ENCODE measurements at places on chromosomes 1 and 21.

- no peak for DNase-seq
These were observed 197.3 kb downstream of the MATN1 start for GRCh38 chr1:30525971-30526651.

- no peak for DNase-seq
These were observed 6.9 kb upstream of the DNAH14 start for GRCh38 chr1:224922404-224923164.

DNA sequence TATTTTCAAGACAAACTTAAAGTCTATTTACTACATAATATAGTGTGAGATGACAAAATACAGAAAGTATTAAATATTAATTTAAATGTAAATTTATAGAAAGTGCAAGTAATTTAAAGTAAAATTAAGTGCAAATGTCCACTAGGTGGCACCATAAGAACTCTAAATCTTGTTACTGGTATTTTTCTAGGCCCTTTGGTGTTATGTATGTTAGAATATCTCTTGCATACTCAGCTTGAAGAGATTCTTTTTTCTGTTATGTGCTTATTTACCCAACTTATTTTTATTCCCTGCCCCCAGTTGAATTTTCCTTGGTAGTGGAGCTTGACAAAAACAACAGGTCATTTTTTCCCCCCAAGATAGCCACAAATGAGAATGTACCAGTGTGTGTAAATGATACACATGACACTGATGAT lies 71.5 kb downstream of the RPS6KC1 start:
- DNase-seq: no peak

GRCh38 chr1:109517337-109517736 lies 7.8 kb upstream of the AMIGO1 start:
- DNase-seq: no peak

GRCh38 chr1:175127565-175127964 lies 59.9 kb downstream of the TNN start:
- DNase-seq: no peak

GRCh38 chr1:246364415-246364941 lies 142.6 kb downstream of the SMYD3 start:
- DNase-seq: no peak

DNA sequence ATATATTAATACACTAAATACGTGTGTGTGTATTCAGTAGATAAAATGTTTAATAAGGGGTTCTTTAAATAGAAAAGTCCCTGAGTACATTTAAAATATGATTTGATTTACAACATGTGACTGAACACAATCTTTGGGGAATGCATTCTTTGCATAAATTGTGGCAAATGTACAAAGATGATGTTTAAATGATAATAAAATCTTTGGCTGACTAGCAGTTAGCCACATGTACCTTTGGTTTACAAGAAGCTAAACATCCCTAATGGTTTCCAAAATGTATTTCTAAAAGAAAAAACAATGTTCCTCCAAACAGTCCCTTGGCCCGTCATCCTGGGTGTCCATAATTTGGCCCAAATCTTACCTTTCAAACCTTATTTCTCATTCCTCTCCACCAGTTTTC lies 106.4 kb upstream of the MARK1 start:
- no peak for DNase-seq

- no peak for DNase-seq
These were observed 7.3 kb downstream of the SH2D1B start for GRCh38 chr1:162404550-162405160.

DNA sequence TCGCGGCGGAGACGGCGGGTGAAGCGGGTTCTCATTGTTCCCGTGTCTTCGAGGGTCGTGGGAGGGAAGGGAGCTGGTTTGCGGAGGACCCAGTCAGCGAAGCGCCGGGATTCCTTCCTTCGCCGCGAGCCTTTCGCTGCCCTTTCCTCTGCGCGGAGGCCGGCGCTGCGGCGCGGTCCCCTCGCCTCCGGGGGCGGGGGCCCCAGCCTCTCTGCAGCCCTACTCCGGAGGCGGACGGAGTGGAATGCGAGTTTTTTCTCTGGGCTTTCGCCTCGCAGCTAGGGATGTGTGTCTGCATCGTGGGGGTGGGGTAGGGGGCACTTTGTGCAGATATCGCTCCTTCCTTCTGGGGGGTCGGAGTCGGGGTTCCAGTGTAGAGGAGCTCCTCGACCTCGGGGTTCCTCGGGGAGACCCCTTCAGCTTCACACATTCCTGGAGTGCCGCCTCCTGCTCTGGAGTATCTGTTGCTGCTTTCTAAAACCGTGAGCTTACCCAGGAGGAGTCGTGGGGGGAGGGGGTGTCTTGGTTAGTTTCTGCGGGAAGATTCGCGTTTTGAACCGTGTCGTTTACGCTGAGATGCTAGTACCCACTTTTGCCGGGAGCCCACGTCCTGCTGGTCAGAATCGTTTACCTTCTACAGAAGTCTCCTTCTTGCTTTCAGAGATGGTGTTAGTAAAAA lies 595 bp downstream of the RNF2 start:
- DNase-seq: peak; percentile 12

- DNase-seq: no peak
These were observed 19.3 kb downstream of the GRHL3 start for GRCh38 chr1:24338447-24338846.

- no peak for DNase-seq
These were observed 24.4 kb downstream of the FAAP20 start for GRCh38 chr1:2170211-2170610.

DNA sequence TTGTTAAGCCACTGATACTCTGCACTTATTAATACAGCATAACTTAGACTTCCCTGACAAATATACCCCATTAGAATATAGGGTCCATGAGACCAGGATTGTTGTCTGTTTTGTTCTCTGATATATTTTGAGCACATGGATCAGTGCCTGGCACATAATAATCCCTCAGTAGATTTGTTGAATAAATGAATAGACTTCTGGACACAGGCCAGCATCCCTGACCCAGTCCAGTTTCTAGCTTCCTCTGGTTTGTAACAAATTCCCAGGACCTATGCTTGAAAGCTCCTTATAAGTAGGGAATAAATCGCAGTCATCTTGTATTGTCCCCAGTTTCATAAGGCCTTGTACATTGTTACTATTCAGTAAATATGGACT lies 58.2 kb upstream of the GADD45A start:
- no peak for DNase-seq

DNA sequence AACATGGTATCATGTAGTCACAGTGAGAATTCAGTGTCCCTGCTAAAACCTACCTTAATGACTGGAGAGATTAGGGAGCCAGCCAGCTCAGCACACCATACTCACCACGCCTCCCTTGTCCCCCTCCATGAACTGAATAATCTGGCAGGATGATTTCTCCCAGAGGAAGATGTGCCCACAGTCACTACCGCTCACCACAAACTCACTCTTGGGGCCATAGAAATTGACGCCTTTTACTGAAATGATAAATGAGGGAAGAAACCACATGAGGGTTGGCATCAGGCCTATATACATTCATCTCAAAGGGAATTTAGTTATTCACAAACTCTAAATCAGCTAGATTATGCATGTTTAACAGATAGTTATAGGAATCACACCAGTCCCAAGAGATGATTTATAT lies 17.4 kb downstream of the PEA15 start:
- no peak for DNase-seq

DNA sequence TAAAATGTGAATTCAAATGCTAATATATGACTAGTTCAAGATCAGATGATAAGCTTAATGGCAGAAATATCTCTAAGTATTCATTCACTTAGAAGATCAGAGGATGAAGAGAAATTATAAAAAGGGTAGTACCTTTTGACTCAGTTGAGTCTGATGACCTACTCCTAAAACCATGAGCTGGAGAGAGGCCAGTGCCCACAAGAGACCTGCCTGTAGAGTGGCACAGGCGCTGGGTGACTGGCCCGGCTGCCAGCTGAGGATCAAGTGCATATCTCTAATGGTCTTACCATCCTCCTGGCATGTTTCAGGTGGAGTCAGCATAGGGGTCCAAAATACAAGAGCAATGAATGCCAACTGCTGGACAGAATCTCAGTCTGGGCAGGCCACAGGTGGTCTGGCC lies 14.1 kb downstream of the DDAH1 start:
- no peak for DNase-seq

- DNase-seq: no peak
These were observed 6.5 kb upstream of the MAB21L3 start for GRCh38 chr1:116104667-116105066.

GRCh38 chr1:4404854-4405590 lies 249.4 kb upstream of the AJAP1 start:
- DNase-seq: no peak

DNA sequence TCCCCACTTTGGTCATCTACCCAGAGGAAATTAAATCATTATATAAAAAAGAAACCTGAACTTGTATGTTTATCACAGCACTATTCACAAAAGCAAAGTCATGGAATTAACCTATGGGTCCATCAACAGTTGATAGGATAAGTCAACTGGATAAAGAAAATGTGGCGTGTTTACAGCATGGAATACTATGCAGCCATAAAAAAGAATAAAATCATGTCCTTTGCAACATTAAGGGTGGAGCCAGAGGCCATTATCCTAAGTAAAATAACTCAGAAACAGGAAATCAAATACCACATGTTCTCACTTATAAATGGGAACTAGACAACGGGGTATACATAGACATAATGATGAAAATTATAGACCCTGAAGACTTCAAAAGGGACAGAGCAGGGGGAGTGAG lies 27.6 kb upstream of the KCNK1 start:
- DNase-seq: no peak

- no peak for DNase-seq
These were observed 4.4 kb upstream of the PGBD5 start for GRCh38 chr1:230430499-230430898.

GRCh38 chr21:44918581-44919033 lies 2.1 kb downstream of the ITGB2 start:
- DNase-seq: no peak

DNA sequence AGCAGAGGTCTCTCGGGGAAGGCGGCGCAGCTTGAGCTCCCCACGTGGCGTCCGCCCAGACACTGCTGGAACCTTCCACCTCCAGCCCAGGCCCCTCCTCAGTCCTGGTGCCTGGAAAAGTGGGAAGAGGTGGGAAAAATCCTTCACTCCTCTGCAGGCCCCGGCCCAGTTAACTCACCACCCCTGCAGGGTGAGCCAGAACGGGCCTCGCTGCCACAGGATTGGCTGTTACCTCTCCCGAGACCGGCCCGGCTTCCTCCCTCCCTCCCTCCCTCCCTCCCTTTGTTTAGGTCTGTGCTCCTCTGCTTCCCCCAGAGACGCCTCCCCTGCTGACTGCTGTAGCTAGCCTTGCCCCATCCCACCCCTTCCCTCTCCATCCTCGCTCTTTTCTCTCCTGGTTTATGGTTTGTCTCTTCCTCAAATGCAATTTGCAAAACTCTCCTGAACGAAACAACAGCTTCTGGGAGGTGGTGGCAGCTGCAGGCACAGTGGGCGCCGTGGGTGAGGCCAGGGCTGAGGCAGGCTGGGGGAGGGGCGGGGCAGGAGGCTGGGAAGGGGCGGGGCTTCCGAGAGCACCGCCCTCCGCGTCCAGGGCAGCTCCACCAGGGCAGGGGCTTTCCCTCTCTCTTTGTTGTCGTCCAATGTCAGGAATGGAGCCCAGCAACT lies 6.5 kb downstream of the CAPN9 start:
- no peak for DNase-seq

GRCh38 chr1:172144445-172145061 lies 275.9 kb upstream of the C1orf105 start:
- no peak for DNase-seq

- no peak for DNase-seq
These were observed 109.4 kb downstream of the NAV1 start for GRCh38 chr1:201648066-201648906.

GRCh38 chr1:68120136-68120791 lies 69.8 kb upstream of the DIRAS3 start:
- no peak for DNase-seq

- DNase-seq: no peak
These were observed 14.1 kb downstream of the TRAF3IP3 start for GRCh38 chr1:209769971-209770370.

GRCh38 chr1:22976461-22977243 lies 4.0 kb upstream of the LACTBL1 start:
- DNase-seq: peak; percentile 38

DNA sequence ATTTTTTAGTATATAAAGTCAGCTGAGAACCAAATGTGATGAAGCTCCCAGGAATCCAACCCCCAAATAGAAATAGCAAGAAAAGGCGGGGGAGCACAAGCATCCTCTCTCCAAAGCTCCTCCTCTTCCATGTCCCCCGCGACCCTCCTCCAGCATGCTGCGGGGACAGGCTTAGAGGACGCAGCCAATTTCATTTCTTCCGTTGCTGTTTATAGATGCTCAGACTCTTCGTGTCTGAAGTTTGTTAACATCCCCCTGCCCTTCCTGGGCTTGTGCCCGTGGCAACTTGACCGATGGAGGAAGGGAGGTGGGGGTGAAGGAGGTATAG lies 754 bp upstream of the NPPA start:
- DNase-seq: no peak

- DNase-seq: no peak
These were observed 112.6 kb downstream of the LRIG2 start for GRCh38 chr1:113185463-113186104.

GRCh38 chr1:46244656-46245371 lies 2.7 kb upstream of the RAD54L start:
- DNase-seq: no peak

Data from activated CD4-positive, alpha-beta T cell treated with anti-CD3 and anti-CD28 coated beads, Interleukin-2, amount 50 U/mL, for 1 hour (primary cell).